Fibroblast of skin of right quadriceps (primary cell): ENCODE measurements at places on chromosomes 13 and 19.

GRCh38 chr13:97434397-97435201 is 630 bp downstream of the RAP2A start:
- peak; percentile 27 for DNase-seq

GRCh38 chr13:111850976-111851375 is 216.0 kb upstream of the SOX1 start:
- DNase-seq, result no peak

- no peak for DNase-seq
Observed at GRCh38 chr19:15268928-15269253, 36.6 kb upstream of the EPHX3 start.

- no peak for DNase-seq
Observed at GRCh38 chr13:45921162-45921736, 69.7 kb upstream of the SIAH3 start.

DNA sequence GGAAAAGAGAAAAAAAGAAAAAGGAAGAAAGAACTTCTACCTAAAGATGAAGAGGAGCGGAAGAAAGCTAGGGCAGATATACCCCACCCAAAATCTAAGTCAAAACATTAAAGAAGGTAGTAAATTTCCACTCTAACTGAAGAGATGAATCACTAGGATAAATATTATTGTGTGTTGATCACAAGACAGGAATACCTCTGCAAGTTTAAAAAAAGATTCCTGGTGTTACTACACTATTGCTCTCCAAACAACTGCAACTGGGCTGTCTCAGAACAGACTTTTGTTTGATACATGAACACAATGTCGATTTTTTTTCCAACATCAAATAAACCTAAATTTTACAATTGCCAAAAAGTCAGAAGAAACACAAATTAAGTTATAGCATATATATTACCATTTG is 6.8 kb downstream of the HSPH1 start:
- no peak for DNase-seq

DNA sequence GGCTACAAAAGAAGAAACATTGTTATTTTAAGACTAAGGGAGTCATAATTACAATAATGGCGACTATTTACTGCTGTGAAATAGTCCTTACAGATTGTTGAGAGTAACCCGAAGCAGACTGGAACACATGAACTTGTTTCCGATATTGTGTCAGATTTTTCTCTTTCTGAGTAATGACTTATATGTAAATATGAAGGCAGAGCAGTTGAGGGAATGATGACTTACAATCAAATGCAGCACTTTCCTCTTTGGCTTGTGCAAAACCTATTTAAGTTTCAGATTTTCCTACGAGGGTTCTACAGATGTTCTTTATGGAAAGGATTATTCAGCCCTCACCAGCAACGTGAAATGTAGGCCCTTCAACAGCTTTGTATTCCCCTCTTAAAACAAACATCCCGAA is 198.6 kb downstream of the RGCC start:
- no peak for DNase-seq

DNA sequence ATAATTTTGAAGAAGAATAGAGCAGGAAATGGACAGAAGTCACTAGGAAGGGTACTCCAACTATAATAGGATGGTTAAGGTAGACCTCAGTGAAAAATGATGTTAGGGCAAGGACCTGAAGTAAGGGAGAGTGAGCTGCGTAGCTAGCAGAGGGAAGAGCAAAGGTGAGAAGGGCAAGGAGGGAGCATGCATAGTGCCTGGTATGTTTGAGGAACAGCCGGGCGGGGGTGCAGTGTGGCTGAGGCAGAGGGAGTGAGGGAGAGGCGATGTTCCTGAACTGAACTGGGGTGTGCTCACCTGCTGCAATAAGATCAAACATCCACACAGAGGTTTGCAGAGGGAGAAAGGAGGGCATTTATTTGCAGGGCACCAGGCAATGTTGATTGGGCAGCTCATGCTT is 110.4 kb downstream of the DNAJC15 start:
- DNase-seq, result no peak

DNA sequence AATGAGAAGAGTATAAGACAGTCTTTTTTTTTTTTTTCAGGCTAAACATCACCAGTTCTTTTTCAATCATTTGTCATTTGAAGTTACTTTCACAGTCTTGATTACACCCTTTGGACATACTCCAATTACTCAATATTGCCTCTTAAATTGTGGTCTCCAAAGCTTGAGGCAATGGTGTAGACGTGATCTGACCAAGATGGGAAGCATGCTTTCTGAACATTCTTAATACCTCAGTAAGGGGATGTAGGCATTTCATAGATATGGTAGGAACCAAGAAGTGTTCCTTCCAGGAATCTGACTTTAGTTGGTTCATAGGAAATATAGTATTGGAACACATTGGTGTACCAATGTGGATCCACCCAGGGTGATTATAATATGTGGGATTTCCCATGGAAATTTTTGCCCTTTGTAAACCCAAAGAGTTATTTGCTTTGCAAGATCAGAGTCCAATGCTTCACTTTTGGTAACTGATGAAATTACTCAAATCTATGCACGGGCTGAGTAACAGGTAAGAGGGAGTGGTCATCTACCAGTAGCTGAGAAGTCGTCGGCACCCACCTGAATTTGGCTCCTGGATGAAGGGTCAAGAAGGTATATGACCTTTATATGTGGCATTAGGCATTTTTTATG is 62.2 kb downstream of the ERCC5 start:
- DNase-seq, result peak; percentile 23

DNA sequence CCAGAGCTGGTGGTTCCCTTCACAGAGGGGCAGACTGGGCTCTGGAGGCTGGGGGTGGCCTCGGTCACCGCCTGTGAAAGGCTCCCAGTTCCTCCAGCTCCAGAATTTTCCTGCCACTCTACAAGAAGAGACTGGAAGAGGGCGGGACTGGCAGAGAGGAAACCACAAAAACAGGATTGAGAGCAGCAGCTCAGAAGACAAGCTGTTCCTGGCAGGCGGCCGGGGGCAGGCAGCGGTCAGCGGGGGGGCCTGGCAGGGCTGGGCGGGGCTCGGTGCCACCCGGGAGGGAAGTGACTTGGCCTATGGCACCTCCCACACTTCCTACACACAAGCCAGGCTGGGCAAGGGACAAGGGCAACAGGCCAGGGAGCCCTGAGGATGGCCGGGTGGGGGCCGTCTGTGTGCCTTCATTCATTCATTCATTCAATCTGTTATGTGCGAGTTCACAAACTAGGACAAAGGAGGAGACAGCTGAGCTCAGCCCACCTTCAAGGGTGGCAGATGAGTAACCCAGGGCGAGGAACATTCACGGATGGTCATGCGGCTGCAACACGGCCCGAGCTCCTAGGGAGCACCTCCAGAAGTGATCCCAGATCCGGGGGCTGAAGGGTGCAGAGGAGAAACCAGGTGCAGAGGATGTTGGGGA is 16.9 kb upstream of the BTBD2 start:
- peak; percentile 71 for DNase-seq

DNA sequence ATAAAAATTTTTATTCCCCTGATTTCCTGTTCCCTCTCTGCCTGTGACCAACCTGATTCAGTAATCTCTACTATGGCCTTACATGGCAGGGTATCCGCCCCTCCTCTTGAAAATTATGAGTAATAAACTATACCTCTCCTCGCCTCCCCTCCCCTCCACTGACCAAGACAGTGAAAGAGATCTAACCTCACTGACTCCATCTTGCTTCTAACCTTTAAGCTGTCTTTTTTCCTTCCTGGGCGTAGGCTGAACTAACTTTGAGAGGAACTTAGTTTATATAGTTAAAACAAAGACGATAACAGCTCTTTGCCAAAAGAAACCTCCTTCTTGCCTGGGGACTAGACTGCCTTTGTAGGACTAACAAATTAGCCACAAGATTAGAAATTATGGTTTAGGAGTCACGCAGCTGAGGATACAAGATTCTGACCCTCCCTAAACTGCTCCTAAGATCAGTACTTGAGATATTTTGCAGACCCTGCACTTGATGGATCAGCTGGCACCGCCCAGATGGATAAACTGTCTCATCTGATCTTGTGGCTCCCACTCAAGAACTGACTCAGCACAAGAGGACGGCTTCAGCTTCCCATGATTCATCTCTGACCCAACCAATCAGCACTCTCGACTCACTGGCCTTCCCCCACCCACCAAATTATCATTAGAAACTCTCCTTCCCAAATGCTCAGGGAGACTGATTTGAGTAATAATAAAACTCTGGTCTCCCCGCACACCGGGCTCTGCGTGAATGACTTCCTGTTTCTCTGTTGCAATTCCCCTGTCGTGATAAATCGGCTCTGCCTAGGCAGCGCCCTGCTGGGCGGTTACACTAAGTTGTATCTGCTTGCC is 187.1 kb downstream of the TDRD3 start:
- peak; percentile 76 for DNase-seq

GRCh38 chr19:53903055-53903680 is 5.9 kb upstream of the CACNG7 start:
- no peak for DNase-seq

- DNase-seq, result peak; percentile 93
Observed at GRCh38 chr13:34863360-34864135, 78.5 kb upstream of the NBEA start.

GRCh38 chr13:51000571-51001260 is 91.1 kb downstream of the RNASEH2B start:
- DNase-seq, result peak; percentile 52

DNA sequence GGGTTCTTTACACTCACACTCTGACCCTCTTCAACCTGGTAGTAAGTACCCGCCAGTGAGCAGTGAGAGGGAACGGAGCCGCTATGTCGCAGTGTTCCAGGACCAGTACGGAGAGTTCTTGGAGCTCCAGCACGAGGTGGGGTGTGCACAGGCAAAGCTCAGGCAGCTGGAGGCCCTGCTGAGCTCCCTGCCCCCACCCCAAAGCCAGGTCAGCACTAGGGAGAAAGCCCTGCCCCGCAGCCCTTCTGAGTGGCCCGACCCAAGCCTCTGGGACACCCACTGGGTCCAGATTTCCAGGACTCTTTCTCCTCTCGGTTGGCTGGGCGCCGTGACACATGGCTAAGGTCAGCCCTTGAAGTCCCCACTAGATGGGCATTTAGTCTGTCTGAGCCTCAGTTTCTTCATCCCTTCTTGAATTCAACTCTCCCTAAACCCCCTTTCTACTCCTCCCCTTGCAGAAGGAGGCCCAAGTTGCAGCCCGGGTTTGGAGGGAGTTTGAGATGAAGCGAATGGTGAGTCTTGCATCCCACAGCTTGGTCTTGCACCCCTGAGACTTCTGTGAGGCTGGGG is 1.9 kb downstream of the OCEL1 start:
- DNase-seq, result no peak

GRCh38 chr13:47472516-47472915 is 528.6 kb downstream of the SUCLA2 start:
- DNase-seq, result no peak
